ENCODE measurements at places on chromosomes 7 and 10. TPM values are rescaled to one million over a fixed set of nuclear protein-coding genes. Genes with fewer than 3 reads are reported as not detected.

The COPG2 gene
- total RNA-seq = 62.7 TPM

The CLRN3 gene
- not detected for total RNA-seq

The ANXA8 gene
- total RNA-seq = not detected

The ZFAND4 gene
- total RNA-seq = 16.1 TPM

The AZGP1 gene
- total RNA-seq = 0.52 TPM

The PNLIP gene
- not detected for total RNA-seq

DNA sequence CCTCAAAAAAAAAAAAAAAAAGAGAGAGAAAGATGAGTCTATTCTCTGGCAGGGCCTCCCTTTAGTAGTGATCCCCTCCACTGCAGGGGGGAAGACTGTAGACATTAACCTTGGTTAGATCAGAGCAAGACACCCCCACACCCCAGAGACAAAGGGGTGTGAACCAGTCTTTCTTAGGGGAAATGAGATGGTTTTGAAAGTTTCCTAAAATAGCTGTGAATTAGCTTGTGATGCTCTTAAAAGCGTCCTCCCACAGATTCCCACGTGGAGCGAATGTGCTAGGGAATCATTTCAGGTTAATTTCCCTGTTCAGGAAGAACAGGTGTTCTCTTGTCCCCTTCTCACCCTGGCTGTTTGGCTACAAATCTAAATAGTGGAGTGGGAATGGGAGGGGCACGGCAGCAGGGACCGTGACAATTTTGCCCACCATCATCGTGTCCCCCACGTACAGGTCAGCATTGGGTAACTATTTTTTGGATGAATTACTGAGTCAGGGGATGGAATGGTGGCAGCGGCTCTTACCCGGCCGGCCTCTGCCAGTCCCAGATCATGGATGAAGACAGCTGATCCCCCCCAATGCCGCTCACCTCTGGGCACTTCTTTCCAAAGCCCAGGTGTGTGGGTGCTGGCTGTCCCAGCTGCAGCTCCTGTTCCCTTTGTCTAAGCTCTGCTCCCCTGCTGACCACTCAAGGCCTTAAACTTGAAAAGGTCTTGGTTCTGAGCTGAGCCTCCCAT lies 152.9 kb downstream of the CCDC3 start:
- H3K36me3 ChIP-seq = no peaks in the 10 kb centered on the region
- no peak for DNase-seq
- H3K4me1 ChIP-seq = peaks cover 7% of the 10 kb centered on the region
- no peaks in the 10 kb centered on the region for H3K27me3 ChIP-seq
- peak overlapping the region; percentile 27 for H3K27ac ChIP-seq
- H3K4me3 ChIP-seq = no peak overlapping the region

GRCh38 chr7:132755538-132756483 lies 179.5 kb upstream of the PLXNA4 start:
- H3K27ac ChIP-seq = no peak overlapping the region
- no peaks in the 10 kb centered on the region for H3K27me3 ChIP-seq
- peaks cover 13% of the 10 kb centered on the region for H3K4me1 ChIP-seq
- H3K4me3 ChIP-seq = no peak overlapping the region

DNA sequence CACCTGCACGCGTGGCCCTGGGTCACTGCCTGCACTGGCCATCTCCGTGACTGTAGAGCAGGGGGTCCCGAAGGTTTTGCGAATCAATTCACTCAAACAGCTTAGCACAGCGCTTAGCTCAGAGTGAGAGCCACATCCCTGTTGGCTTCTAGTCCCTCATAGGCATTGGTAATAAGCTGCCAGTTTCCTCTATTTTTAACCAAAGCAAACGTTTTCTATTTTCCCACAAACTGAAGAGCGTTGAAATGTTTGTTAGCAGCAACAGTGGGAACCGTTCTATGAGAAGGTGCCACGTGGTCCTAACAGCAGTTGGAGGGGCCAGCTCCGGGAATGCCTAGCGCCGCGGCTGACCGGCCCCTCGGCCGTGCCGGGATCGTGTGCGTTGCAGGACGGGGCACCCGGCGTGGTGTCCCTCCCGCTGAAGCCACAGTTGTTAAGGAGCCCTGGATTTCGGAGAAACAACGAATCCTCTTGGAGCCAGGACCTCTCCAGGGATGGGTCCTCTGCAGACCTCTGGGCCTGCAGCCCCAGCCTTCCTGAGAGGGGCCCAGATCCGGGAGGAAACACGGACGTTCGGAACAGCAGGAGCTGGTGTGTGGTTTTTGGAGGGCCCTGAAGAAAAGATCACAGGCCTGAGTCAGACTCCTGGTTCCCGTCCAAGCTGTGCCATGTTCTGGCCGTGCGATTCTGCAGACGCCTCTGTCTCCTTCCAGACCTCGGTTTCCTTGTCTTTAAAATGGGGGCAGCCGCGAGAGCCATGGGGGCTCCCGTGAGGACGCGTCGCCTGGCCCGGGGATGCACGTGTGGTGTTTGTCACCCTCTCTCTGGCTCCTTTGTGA lies 40.3 kb downstream of the FAM20C start:
- H3K4me3 ChIP-seq = no peak overlapping the region
- H3K36me3 ChIP-seq = no peaks in the 10 kb centered on the region
- no peaks in the 10 kb centered on the region for H3K27me3 ChIP-seq

DNA sequence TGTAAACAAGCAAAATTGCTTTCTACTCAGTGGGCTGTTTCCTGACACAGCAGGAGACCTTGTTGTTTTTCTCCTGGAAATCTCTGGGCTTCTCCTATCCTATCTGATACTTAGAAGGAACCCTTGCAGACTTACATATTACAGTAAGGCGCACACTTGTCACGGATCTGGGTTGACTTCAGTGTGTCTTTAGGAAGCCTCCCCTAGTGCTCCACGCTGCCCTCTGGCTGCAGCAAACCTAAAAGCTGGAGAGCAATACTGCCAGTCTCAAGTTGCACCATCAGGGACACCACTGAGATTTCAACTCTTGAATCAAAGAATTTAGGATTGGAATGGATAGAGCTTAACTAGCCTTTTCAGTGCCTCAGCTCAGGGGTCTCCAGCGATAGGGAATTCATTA lies 495.3 kb downstream of the LRMDA start:
- peaks cover 18% of the 10 kb centered on the region for H3K4me1 ChIP-seq
- no peaks in the 10 kb centered on the region for H3K27me3 ChIP-seq
- H3K36me3 ChIP-seq = no peaks in the 10 kb centered on the region
- no peak overlapping the region for H3K27ac ChIP-seq
- no peak overlapping the region for H3K4me3 ChIP-seq

GRCh38 chr7:81608748-81609382 lies 161.0 kb downstream of the HGF start:
- no peak for DNase-seq
- H3K27me3 ChIP-seq = no peaks in the 10 kb centered on the region
- H3K4me3 ChIP-seq = no peak overlapping the region
- H3K27ac ChIP-seq = no peak overlapping the region
- H3K4me1 ChIP-seq = no peaks in the 10 kb centered on the region

DNA sequence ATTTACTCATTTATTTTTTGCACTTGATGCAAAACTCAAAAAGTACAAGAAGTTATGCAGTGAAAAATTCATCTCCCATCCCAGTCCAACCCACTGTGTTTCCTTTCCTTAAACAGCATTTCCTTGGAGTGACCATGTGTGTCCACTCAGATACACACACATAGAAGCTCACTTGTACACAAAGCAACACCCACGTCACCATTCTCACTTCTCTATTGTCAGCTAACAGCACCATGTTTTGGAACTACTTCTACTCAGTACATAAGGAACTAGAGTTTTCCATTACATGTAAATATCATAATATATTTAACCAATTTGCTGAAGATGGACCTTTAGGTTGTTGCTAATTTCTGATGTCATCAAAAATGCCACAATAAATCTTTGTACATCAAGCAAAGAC lies 167.6 kb downstream of the GRID1 start:
- no peak for DNase-seq
- no peak overlapping the region for H3K4me3 ChIP-seq
- H3K4me1 ChIP-seq = no peaks in the 10 kb centered on the region
- peaks cover 32% of the 10 kb centered on the region for H3K27me3 ChIP-seq
- H3K36me3 ChIP-seq = no peaks in the 10 kb centered on the region

GRCh38 chr7:154968336-154969001 lies 34.5 kb downstream of the PAXIP1 start:
- H3K4me1 ChIP-seq = no peaks in the 10 kb centered on the region
- H3K4me3 ChIP-seq = no peak overlapping the region
- no peak overlapping the region for H3K27ac ChIP-seq
- no peaks in the 10 kb centered on the region for H3K27me3 ChIP-seq
- peaks cover 36% of the 10 kb centered on the region for H3K36me3 ChIP-seq
- no peak for DNase-seq

- DNase-seq = no peak
- no peaks in the 10 kb centered on the region for H3K27me3 ChIP-seq
- no peak overlapping the region for H3K27ac ChIP-seq
- H3K4me1 ChIP-seq = no peaks in the 10 kb centered on the region
- no peaks in the 10 kb centered on the region for H3K36me3 ChIP-seq
- H3K4me3 ChIP-seq = no peak overlapping the region
Observed at GRCh38 chr7:96400001-96400400, 78.1 kb upstream of the SLC25A13 start.

DNA sequence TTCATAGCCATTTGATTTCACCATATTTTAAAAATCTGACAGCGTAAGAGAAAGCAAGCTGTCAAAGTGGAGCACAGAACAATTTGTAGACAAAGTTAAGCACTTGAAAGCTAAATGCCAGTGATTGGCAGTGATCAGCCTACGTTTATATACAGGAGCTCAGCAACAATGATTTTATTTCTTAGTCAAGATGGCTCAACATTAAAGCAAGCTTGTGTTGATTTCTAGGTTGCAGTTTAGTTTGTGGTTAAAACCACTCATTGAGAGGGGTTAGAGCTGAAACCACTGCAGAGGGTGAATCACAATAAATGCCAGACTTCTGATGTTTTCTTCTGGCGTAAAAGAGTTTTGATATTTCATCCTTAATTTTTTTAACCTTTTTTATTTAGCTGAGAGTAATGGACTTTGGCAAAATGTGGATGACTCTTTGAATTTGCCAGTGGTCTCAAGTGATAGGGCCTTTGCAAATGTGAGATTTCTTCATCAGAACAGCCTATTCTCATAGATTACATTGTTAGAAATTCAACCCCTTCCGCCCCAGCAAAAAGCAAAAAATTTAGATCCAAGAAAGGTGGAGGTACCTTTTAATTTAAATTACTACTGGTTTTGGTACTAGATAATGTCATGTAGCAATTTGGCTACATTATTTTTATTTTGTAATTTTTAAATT lies 73.8 kb downstream of the SHOC2 start:
- no peak overlapping the region for H3K4me3 ChIP-seq
- no peaks in the 10 kb centered on the region for H3K27me3 ChIP-seq
- H3K4me1 ChIP-seq = peaks cover 19% of the 10 kb centered on the region
- no peak for DNase-seq
- H3K27ac ChIP-seq = no peak overlapping the region

GRCh38 chr7:18224138-18224537 lies 196.5 kb upstream of the PRPS1L1 start:
- no peak overlapping the region for H3K27ac ChIP-seq
- no peak overlapping the region for H3K4me3 ChIP-seq
- no peaks in the 10 kb centered on the region for H3K36me3 ChIP-seq
- H3K27me3 ChIP-seq = no peaks in the 10 kb centered on the region
- no peaks in the 10 kb centered on the region for H3K4me1 ChIP-seq

DNA sequence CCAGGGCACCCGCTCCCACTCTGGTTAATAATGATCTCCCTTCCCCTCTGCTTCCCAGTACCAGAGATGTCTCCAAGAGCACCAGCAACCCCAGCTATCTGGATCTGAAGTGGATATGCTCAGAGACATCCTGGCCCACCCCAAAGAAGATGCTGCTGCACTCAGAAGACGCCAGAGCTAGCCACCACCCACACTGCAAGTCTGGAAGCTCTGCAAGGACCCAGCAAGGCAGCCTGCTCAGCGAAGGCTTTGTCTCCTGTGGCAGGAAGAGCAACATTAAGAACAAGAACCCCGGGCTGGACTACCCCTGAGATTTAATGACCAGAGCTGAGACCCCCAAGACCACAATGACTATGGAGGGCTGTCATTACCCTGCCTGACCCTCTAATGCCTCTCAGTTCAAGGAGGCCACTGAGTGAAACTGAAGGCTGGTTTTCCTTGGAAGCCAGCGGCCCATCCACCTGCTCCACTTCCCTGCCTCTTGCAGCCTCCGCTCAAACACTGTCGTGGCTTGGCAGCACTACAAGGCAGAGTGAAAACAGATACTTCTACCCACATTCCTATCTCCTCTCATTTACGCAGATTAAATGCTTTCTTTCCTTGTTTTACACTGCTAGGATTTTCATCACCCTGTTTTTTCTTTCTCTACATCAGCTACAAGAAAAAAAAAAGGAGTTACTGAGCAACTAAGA lies 202.2 kb downstream of the SNX10 start:
- H3K36me3 ChIP-seq = no peaks in the 10 kb centered on the region
- H3K4me3 ChIP-seq = no peak overlapping the region
- H3K4me1 ChIP-seq = no peaks in the 10 kb centered on the region
- DNase-seq = no peak
